Fibroblast of skin of back (primary cell): ENCODE measurements at places on chromosomes 4 and X.
A peak's percentile ranks its signal among the peaks of the same experiment; 100 is the strongest.

GRCh38 chrX:119402588-119402987 is 3.5 kb downstream of the SLC25A43 start:
- DNase-seq = no peak

DNA sequence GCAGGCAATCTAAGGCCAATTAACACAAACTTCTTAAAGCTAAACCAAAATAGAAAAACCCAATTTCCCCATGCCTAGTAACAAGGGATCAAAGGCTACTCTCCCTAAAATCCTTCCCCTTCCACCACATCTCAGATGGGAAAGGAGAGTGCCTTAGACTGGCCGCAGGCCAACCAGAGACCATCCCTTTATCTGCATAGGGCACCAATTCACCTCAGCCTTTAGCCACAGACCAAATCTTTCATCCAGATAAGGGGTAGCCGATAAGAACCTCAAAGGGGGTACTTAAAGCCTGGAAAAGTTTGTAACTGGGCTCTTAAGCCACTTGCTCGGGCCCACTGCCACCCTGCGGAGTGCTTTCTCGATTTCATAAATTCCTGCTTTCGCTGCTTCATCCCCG is 68.3 kb downstream of the TEX13C start:
- no peak for DNase-seq

GRCh38 chr4:25915353-25915705 is 1.3 kb downstream of the SMIM20 start:
- DNase-seq = no peak

DNA sequence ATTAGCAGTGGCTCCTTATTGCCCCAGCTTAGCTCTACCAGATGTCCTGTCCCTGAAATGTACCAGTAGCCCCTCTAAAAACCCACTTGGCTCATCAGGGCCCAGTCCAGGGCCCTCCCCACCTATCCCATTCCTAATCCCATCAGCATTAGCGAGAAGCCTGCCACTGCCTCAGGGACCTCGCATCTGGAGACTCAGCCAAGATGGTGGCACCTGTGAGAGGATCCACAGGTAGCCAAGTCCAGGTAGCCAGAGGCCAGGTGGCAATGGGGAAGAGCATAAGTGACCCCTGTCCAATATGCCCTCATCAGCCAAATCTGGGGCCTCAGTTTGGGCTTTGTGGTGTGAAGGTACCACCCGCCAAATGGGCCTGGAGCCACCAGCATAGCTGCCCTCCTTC is 97.7 kb downstream of the MAMLD1 start:
- no peak for DNase-seq

DNA sequence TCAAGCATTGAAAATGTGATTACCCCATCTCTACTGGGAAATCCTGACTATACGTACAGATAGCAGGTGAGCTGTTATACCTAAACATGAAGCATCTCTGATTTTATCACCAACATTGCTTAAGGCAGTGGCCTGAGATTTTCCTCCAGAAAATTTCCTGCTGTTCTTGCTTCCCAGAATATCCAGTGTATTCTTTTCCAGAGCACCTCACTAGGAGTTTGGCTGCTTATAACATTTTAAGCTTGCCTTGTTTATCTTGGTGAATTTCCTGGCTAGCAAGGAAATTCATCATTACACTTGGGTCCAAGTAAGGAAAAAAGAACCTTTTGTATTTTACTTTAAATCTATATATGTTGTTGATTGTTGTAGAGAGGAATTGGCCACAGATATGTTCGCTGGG is 73.0 kb upstream of the CLCN4 start:
- no peak for DNase-seq

- no peak for DNase-seq
These were observed 45.0 kb upstream of the ARHGEF6 start for GRCh38 chrX:136825771-136826170.

GRCh38 chrX:48468247-48468671 is 1.8 kb downstream of the SLC38A5 start:
- DNase-seq = peak; percentile 32

DNA sequence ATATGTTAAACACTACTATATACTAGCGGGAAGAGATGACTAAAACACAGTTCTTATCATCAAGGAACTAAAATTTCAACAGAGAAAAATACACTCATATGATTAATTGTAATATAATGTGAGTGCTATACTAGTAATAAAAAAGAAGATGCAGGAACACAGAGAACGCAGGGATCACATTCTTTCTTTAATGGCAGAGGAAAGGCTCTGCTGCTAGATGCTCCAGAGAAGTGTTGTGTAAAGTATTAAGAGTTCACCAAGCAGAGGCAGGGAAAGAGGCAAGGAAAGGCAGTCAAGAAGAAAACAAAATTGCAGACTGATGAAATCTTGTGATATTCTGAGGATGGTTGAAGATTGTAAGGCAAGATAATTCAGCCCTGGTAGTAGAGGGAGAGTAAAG is 394.7 kb downstream of the PDGFC start:
- DNase-seq = no peak

DNA sequence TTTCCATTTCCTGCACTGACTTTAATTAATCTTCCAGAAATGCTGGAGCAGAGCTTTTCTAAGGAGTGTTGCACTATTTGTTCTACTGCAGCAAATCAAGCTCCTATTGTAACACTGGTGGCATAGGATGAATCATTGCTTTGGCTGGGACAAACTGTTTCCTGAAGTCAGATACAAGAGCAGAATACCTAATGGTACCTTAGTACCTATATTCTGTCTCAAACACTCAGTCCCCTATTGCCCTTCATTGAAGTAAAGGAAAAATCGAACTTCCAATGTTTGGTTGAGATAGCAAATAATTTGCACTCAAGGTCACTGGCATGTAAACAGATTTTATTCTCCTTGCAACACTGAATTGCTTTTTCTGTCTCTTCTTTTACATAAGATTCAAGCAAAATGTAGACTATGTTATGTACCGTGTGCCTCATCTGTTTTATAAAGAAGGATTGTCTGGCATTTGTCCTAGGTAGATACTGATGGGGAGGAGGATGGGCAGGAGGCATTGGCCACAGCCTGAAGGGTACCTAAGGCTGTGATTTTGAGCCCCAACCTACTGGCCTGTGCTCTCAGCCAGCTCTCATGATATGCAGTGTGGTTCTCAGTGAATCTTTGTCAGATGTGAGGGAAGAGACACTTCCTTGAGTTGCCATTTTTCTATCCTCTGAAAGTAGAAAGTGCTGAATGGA is 141.6 kb downstream of the AASDH start:
- no peak for DNase-seq

GRCh38 chr4:139247700-139248238 is 32.3 kb downstream of the MGARP start:
- peak; percentile 31 for DNase-seq

- no peak for DNase-seq
These were observed 132.9 kb upstream of the KLF8 start for GRCh38 chrX:56099271-56099670.

DNA sequence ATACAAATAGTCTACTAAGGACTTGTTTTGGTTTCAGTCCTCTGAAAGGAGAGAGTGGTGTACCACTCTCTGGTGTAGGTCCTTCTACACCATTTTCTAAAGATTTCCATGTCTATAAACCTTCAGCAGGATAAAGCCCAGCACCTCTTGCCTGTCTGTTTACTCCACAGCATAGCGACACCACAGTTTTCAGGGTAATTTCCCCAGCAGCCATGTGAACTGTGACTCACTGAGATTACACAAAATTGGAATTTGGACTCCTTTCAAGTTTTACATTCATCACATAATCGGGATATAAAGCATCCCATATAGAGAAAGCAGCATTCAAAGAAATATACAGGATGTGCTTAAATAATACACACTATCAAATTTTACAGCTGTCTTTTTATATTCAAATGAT is 229.6 kb downstream of the PRDM5 start:
- peak; percentile 86 for DNase-seq

GRCh38 chr4:85520765-85521749 is 46.1 kb downstream of the ARHGAP24 start:
- no peak for DNase-seq

DNA sequence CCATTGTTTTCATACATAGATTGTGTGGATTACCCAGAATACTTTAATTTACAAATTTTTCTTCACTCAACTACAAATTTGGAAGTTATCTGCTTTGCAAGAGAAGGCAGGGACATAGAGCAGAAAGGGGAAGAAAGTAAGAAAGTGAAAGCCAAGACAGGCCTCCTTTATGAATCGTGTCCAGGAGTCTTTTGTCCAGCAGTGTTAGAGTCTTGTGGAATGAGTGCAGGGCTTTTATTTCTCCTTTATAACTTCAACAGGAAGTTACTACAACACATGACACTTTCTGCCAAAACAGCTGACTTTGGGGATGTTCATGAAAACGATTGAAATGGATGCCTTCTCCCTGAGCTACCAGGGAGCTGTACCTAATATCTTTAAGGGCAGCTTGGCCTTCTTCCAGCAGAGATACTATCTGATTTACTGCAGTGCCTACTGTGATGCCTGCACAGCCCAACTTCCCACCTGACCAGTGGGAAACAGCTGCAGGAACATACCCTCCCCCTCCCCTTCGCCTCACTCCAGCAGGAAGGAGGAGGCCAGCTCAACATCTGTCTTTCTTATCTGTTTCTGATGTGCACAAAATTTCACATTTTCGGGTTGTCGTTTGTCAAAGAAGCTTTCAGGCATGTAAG is 557.7 kb upstream of the SLIT2 start:
- no peak for DNase-seq

GRCh38 chr4:148004228-148004857 is 272.5 kb downstream of the ARHGAP10 start:
- DNase-seq = no peak

- peak; percentile 97 for DNase-seq
These were observed 93.3 kb downstream of the SYNPO2 start for GRCh38 chr4:118981839-118982381.

DNA sequence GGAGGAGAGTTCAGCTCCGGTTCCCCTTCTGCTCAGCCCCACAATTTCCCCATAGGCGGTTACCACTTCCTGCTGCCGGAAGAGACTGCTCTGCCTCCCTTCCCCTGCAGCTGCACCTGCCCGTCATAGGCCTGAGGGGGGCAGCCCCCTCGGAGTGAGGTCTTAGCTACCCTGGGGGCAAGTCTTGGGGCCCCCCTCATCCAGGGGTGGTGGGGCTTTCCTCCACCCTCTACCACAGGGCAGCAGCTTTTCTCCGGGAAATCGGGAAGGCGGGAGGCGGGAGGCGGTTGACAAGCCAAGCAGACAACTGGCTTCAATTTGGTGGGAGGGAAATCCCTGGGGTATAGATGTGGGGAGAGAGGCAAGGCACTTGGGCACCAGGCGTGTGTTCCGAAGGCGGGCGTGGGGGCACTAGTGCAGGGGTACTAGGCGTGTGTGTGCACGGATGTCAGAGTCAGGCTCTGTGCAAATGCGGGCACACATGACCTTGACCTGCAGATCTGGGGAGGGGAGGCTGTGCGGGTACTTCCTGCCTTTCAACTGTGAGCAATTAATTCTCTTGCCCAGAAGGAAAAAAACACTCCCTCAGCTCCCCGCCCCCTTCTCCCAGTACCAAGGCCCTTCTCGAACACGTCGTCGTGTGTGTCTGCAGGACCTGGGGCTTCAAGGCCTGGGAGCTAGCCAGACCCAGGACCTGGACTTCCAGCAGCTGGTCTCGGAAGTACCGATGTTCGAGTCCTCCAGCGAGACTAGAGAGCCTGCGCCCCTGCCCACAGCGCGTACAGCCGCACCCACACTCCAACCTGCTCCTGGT is 1.0 kb upstream of the ARHGAP4 start:
- DNase-seq = peak; percentile 44

- DNase-seq = no peak
These were observed 11.7 kb upstream of the PTTG2 start for GRCh38 chr4:37948542-37948941.

- DNase-seq = no peak
These were observed 21.9 kb downstream of the INTS12 start for GRCh38 chr4:105686571-105686970.

DNA sequence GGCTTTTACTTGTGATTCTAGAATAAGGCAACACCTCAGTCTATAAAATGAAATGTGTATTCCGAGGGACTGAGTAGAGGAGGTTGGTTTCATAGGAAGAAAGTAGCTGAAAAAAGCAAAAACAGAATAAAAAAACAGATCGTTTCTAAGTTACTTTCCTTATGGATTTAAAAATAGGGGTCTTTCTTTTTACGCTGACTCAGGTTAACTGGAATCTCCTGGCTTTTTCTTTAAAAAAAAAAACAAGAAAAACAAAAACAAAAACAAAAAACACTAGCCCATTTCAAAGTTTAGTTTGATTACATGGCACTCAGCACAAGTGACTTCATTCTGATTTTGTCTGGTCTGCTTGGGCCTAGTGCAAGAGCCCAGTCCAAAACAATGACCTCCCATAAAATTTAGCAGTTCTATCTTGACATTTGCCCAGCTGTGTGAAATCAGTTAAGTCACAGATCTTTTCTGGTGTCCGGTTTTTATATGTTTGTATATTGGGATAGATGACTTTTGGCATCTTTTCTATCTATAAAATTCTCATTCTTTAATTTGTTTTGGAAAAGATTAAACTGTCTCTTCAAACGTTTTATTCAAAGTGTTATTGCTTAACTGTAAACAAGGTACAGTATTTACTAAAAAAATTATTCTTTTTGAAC is 222.7 kb upstream of the HTR2C start:
- no peak for DNase-seq

GRCh38 chr4:65825116-65825753 is 154.9 kb upstream of the EPHA5 start:
- peak; percentile 46 for DNase-seq

DNA sequence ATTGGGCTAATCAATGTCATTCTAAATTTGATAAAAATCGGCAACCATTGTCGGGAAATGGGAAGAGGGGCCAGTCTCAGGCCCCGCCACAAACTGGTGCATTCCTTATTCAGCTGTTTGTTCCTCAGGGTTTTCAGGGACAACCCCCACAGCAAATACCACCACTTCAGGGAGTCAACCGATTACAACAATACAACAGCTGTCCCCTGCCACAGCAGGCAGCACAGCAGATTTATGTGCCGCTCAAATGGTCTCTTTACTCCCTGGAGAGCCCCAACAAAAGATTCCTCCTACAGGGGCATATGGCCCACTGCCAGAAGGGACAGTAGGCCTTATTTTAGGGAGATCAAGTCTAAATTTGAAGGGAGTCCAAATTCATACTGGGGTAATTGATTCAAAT is 61.8 kb downstream of the ZNF732 start:
- DNase-seq = no peak

DNA sequence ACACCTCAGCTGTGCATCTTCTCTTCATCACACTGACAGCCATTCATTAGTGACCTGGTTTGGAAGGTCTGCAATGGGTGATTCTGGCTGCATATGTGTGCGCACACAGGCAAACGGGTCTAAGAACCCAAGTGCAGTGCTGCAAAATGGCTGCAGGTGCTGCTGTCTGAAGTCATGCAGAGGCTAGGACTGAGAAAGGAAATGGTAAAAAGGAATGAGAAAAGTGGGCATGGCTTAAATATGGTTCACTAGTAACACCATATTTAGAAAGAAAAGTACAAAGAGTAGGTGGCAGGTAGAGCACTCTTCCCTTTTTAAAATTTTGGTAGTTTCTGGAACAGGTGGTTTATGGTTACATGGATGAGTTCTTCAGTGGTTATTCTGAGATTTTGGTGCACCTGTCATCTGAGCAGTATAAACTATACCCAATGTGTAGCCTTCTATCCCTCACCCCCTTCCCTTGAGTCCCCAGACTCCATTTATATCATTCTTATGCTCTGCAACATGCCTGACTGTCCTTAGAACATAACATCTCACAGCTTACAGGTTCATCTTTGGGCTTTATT is 78.4 kb downstream of the CCNG2 start:
- DNase-seq = no peak
